ENCODE measurements at places on chromosomes 1 and 21.

DNA sequence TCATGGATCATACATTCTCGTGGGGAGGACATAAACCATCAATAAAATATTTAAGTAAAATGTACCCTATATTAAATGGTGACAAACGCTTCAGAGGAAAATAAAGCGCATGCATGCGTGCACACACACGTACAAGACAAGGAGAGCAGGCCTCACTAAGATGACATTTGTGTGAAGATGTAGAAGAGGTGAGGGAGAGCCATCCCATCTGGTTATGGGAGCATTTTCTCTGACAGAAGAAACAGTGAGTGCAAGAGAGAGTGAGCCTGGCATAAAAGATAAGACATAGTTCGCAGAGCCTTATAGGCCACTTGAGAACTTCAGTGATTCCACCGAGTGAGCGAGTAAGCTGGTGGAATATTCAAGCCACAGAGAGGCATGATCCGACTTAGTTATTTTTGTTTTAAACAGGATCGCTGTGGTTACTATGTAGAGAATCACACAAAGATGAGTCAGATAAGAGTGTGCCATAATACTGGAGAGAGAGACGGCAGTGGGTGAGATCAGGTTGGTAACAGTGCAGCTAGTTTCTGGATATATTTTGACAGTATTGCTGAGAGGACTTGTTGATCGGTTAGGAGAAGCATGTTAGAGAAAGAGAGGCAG is 624.2 kb downstream of the PLPP3 start:
- peak; percentile 52 for DNase-seq

DNA sequence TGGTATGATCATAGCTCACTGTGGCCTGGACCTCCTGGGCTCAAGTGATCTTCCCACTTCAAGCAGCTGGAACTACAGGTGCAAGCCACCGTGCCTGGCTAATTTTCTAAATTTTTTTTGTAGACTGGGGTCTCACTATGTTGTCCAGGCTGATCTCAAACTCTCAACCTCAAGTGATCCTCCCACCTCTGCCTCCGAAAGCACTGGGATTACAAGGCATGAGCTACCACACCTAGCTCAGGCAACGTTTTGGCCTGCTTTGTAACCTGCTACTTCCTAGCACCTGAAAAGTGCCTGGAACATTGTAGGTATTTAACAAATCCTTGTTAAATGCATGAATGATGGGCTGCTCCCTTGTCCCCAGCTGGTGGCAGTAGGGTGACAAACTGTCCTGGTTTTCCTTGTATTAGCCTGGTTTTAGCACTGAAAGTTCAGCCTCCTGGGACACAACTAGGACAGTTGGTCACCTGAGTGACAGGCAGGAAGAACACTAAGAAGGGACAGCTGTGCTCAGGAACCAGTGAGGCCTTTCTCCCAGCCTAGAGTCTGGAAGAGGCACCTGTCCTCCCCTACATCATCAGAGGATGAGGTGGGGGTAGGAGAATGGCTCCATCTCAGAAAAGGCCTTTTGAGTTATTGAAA is 88.5 kb upstream of the CD34 start:
- DNase-seq, result no peak

GRCh38 chr1:215971793-215972441 is 404.8 kb downstream of the KCTD3 start:
- no peak for DNase-seq

DNA sequence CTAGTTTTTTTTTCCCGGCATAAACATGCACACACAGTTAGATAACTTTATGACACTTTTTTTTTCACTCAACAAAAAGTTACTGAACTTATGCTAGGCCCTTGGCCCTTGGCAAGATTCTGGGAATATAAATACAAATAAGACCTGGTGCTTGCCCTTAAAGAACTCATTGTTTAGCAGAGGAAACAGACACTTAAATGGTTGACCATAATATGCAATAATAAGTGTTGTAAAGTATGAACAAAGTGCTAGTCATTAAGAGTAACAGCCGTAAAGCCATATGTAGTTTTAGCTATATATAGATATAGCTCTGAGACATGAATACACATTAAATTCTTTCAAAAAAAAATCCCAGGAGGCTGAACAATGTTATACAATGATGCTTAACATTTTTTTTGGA is 198.3 kb downstream of the CYYR1 start:
- DNase-seq, result no peak

DNA sequence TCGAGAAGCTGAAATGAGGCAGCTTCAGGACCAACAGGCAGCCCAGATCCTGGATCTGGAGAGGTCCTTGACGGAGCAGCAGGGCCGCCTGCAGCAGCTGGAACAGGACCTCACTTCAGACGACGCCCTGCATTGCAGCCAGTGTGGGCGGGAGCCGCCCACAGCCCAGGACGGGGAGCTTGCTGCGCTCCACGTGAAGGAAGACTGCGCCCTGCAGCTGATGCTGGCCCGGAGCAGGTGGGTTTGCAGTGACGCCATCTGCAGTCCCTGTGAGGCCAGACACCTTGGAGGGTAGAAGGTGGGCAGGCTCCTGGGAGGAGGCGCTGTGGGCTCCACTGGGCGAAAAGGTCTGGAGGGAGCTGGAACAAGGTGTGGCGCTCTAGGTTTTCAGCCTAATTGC is 39.7 kb downstream of the PCNT start:
- no peak for DNase-seq

GRCh38 chr1:81205956-81206355 is 594.8 kb upstream of the ADGRL2 start:
- no peak for DNase-seq

GRCh38 chr1:214566158-214567104 is 15.0 kb upstream of the PTPN14 start:
- no peak for DNase-seq

All from AG09309 (cell line).